Stimulated activated CD8-positive, alpha-beta memory T cell treated with anti-CD3 and anti-CD28 coated beads, Interleukin-4, amount 100 ng/mL, for 48 hours (primary cell): ENCODE measurements at places on chromosomes 12 and 14.

GRCh38 chr12:30308010-30308717 lies 387.5 kb downstream of the IPO8 start:
- DNase-seq: no peak

- DNase-seq: no peak
Observed at GRCh38 chr14:63633801-63634200, 7.9 kb downstream of the WDR89 start.

DNA sequence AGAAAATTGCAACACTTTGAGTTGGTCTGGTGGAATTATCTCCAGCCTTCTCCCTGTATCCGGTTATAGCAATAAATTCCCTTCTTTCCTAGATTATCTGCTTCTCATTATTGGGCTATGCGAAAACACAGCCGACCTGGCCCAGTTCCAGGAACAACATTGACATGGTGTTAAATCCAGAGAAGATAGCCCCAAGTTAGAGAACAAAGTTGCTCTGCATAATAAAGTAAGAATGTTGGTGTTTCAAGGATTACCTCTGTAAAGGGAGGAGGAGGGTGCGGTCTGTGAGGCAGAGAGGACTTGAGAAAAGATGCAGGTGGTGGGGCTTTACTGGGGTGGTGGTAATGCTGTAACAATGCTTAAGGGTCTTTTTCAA lies 12.1 kb downstream of the TCL1A start:
- no peak for DNase-seq

DNA sequence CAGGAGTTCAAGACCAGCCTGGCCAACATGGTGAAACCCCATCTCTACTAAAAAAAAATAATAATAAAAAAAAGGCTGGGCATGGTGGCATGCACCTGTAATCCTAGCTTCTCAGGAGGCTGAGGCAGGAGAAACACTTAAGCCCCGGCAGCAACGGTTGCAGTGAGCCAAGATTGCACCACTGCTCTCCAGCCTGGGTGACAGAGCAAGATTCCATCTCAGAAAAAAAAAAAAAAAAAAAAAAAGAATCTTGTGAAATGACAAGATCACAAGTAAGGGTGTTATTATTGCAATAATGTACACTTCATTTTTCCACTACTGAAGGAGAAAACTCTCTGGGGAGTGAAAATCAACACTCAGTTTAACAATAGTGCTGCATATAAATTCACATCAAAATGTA lies 8.8 kb upstream of the PTGR2 start:
- no peak for DNase-seq

GRCh38 chr12:41212625-41213024 lies 24.5 kb downstream of the PDZRN4 start:
- no peak for DNase-seq

DNA sequence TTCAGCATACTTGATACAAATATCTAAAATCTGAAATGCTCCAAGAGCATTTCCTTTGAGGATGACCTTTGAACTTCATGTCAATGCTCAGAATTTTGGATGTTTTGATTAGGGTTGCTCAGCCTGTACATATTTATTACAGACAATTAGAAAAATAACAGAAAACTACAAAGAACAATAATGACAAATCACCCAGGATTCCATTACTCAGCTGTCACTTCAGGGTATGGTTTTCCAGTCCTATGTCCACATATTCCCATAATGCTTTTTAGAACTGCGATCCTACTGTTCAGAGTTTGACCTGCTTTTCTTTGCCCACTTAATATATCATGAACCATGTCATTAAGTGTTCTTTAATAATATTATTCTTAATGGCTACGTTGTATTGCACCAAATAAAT lies 11.4 kb downstream of the DLGAP5 start:
- DNase-seq: no peak

DNA sequence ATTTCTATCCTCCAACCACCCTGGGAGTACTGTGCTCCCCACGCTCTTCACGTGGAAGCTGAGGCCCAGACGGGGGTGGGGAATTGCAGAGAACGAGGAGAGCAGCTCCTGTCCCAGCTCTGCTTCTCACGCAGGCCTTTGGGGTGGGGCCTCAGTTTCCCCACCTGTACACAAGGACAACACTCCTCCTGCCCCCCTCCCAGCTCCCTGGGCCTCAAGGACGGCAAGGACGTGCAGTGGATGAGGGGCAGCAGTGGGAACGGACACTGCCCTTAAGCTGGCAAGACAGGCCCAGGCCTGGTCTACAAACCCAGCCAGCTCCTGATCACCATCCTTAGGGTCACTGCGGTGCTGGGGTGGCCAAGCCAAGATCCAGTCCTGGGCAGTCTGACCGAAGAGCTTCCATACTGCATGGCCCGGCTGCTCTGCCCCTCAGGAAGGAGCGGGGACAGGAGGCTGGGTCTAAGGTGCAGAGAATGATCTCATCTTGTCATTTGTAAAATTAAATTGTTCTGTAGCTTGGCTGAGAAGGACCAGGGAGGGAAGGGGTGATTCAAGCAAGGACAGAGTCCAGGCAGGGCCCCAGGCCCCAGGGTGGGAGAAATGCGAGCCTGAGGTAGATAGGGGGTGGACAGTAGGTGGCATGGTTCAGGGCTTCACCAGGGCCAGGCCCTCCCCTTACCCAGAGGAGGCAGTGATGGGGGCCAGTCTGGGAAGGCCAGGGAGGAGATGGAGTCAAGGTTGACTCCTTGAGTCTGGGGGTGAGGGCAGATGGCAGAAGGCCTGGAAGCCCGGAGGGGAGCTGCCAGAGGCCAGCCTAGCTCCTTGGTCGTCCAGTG lies 1.3 kb upstream of the CLBA1 start:
- DNase-seq: no peak

DNA sequence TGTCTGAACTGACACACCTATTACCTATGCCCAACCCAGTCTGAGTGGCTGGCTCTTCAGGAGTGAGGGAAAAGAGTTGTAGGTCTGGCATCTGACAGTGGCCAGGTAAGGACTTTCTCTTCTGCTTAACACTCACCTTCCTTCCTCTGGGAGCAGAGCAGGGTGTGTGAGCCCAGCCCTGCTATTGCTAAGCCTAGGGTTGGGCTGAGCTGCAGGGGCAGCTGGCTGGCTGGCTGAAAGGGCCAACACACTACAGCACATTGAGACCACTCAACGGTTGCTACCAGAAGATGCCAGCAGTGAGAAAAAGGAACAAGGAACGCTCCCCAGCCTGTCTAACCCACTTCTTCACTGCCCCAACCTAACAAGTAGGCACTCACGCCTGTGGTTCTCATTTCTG lies 201.2 kb downstream of the DPF3 start:
- no peak for DNase-seq

DNA sequence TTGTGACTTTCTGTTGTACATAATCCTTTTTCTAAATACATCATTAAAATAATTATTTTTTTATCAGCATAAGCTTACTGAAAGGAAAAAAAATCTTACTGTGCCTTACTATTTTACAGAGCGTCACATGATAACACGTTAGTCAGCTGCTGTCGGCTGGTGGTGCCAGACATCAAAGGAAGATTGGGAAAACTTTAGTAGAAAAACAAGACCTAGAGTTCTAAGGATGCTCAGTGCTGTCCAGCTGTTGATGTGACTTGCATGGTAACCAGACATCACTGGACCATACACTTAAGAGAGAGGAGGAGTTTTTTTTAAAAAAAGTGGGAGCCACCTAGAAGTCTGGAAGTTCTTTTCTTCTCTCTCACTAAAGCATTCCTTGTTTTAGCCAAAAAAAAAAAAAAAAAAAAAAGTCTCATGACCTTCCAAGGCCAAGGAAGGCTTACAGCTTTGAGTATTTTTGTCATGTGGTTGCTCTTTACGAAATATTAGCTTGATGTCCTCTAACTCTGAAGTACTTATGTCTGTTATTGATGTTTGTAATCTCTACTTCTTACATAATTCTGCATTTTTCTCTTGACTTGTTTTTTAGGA lies 4.5 kb downstream of the RASSF8 start:
- DNase-seq: no peak

DNA sequence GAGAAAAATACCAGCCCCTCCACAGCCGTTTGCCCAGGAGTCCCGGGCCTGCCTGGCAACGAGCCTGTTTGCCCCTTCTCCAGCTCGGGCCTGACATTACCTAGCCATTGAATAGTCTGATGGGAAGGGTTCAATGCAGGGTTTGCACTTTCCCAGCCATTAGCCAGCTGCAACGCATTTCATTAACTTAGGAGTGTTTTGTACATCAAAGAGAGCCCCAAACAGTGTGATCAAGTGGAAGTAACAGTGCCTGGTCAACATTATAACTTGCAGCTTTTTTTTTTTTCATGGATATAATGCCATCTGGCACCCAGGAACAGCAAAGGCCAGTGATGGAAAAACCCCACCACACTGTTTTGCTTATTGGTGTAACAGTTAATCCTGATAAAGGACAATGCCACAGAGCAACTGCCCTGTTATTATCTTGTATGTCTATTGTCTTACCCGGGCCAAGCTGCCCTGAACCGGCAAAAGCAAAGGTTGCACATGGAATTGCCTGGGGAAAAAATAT lies 38.0 kb downstream of the BTG1 start:
- DNase-seq: no peak

DNA sequence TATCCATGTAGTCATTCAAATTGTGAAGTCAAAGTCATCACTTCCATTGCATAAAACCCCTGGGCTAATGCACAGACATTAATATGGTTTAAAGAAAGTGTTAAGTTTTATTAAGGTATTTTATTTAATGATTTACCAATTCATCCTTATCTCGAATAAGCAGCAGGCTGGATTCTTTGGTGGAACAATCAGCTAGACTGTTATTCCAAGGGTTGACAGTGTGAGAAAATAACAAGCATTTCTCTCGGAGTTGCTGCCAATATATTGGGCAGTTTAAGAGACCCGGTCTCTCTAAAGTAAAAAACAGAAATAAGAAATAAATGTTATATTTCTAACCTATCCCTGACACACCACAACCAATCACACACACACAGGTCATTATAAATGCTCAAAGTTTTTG lies 9.4 kb downstream of the KLRB1 start:
- no peak for DNase-seq

DNA sequence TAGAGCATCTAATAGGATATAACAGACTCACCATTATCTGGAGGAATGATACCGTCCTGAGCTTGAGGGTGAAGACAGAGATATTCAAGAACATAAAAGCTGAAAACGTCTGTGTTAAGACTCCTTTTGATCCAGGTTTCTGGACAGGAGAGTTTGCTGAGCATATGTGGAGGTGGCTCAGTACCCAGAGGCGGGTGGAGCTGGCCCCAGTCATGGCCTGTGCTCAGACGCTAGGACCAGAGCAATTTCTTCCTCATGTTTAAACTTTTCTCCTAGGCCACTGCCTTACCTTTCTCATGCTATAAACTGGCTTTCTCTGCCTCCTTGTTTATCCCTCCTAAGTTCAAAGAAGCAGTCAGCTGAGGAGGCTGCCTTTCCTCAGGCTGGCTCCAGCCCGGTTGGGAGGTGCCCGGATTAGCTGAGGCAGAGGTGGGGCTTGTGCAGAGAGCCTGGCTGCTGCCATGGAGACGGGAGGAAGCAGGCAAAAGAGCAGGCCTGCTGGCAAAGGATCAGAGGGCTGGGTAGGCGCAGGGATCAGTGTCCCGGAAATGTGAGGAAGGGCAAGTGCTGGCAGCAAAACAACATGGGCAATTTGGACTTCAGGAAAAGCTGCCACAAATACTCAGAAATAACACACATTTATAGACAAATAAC lies 13.7 kb downstream of the COA8 start:
- no peak for DNase-seq

- peak; percentile 34 for DNase-seq
Observed at GRCh38 chr14:89955022-89955744, 544 bp upstream of the TDP1 start.

- DNase-seq: no peak
Observed at GRCh38 chr14:60153991-60154390, 11.2 kb downstream of the DHRS7 start.

DNA sequence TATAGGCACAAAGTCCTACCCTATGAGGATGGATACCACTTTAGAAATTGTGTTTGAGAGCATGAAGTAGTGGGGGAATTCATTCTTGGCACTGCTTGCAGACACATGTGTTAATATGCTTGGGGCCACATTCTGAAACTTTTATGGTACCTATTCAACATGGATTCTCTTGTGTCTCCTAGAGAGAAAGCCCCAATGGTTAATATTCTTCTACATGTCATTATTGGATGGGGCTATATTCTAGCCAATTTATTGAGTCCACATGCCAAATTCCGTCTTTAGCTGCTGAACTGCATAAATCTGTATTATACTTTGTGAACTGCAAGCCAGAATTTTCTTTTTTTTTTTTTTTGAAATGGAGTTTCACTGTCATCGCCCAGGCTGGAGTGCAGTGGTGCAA lies 140.0 kb downstream of the KICS2 start:
- no peak for DNase-seq

GRCh38 chr12:78959556-78959955 lies 95.0 kb downstream of the SYT1 start:
- no peak for DNase-seq

DNA sequence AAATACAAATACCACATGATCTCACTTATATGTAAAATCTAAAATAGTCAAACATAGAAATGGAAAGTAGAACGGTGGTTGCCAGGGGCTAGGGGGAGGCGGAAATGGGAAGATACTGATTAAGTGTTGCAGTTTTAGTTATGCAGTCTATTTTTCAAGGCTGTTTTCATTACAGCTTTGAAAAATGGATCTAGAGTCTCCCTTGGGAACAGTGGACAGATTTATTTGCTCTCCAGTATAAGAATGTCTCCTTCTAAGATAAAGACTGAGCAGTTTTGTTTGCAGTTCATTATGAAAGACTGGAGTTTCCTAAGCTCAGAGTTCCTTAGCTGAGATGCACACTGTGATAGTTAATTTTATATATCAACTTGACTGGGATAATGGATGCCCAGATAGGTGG lies 202.5 kb downstream of the KLHL28 start:
- DNase-seq: no peak

GRCh38 chr12:55818140-55818728 lies 393 bp downstream of the ORMDL2 start:
- DNase-seq: no peak

- no peak for DNase-seq
Observed at GRCh38 chr14:33280646-33281045, 342.0 kb downstream of the NPAS3 start.

- no peak for DNase-seq
Observed at GRCh38 chr12:54017027-54017788, 8.4 kb downstream of the HOXC8 start.

DNA sequence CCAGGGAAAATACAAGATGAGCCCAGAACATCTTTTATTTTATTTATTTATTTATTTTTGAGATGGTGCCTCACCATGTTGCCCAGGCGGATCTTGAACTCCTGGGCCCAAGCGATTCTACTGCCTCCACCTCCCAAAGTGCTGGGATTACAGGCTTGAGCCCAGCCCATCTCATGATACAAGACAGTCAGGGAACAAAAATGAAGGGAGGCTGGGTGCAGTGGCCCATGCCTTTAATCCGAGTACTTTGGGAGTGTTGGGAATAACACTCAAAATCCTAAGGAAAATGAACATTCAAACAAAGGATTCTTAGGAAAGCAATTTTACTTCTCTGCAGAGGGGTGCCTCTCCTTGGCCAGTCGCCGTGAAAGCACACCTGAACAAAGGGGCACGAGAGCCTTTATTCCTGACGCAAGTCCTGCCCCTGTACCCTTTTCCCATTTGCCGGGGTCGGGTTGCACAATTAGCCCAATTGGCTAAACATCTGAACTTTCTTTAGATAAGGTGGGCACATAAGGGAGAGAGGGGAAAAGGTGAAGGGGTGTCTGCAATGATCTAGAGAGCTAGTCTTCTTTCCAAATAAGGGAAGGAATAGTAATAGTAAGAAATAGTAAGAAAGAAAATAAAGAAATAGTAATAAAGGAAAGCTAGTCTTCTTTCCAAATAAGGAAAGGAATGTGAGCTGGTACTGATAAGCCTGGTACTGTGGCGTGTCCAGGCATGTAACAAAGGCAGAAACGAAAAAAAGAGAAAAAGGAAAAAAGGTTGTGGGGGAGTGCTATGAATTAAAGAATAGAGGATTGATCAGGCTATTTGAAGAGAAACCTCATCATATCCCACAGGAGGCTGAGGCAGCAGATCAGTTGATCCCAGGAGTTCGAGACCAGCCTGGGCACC lies 13.4 kb downstream of the NCAPD2 start:
- no peak for DNase-seq
